ENCODE measurements at places on chromosomes 2 and 18.

- DNase-seq: no peak
Measured at GRCh38 chr2:179850188-179850587, 11.2 kb downstream of the ZNF385B start.

DNA sequence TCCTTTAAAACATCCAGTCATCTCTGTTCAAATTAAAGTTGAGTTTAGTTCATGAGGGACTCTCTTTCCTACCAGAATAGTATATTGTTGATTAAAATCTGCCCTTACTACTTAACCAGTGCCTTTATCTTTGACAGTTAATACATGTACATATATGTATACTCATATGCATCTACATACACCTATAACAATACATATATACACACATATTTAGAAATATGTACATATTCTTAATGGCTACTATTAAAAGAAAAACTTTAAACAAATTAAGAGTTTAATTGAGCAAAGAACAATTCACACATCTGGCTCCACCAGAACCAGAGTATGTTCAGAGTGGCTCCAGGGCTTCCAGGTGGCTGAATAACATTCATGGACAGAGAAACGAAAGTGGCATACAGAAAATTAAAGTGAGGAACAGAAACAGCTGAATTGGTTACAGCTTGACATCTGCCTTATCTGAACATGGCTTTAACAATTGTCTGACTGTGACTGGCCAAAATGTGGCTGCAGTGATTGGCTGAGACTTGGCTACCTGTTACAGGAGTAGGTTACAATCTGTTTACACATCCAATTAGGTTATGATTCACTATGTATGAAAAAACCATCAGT, 38.8 kb downstream of the ZNF519 start:
- DNase-seq: no peak

GRCh38 chr2:139099721-139100120, 319.5 kb upstream of the NXPH2 start:
- DNase-seq: no peak

DNA sequence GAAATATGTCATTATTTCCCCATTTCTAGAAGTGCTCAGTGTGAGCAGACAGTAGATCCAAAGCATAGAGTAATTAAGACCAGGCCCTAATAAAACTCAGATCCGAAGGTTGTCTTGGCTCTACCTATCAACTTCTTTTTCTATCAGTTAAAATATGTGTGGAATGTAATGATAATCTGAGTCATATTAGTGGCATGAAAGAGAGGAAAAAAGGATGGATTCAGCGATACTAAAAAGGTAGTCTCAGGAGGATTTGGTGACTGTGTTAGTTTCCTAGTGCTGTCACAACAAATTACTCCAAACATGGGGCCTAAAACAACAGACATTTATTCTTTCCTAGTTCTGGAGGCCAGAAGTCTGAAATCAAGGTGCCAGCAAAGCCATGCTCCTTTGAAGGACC, 103.7 kb upstream of the NABP1 start:
- no peak for DNase-seq

DNA sequence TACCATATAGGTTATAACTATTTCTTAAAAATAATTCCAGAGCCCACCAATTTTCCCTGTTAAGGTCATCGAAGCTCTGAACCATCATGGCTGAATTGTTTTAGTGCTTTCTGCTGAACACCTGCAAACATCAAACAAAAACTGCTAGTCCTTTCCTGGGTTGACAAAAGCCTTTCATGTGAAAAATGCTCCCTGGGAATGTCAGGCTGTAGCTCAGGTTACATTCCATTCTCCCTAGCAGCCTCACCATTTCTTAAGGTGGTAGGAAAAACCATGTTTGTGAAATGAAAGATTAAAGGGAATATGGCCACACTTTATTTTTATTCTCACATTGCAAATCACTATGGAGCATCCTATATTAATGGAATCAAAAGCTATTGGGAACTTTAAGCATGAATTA, 5.7 kb downstream of the TCF4 start:
- no peak for DNase-seq

- DNase-seq: no peak
Measured at GRCh38 chr2:70926042-70926441, 9.7 kb upstream of the ATP6V1B1 start.

GRCh38 chr2:39534095-39534711, 97.1 kb upstream of the MAP4K3 start:
- no peak for DNase-seq

DNA sequence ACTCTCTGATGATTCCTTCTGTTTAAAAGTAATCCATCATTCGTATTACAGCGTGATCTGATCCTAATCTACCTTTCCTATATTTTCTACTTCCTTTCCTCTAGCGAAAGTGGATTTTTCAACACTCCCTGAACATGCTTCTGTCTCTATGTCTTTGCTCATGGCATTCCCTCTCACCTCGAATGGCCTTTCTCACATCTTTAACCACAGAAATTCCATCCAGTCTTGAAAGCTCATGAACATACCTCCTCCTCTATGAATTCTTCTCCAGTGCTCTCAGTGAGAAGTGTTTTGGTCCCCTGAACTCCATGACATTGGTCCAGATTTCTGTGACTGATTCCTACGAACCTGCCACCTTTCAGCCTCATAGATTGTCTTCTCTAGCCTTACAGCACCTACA, 323.2 kb downstream of the RAD51AP2 start:
- no peak for DNase-seq

DNA sequence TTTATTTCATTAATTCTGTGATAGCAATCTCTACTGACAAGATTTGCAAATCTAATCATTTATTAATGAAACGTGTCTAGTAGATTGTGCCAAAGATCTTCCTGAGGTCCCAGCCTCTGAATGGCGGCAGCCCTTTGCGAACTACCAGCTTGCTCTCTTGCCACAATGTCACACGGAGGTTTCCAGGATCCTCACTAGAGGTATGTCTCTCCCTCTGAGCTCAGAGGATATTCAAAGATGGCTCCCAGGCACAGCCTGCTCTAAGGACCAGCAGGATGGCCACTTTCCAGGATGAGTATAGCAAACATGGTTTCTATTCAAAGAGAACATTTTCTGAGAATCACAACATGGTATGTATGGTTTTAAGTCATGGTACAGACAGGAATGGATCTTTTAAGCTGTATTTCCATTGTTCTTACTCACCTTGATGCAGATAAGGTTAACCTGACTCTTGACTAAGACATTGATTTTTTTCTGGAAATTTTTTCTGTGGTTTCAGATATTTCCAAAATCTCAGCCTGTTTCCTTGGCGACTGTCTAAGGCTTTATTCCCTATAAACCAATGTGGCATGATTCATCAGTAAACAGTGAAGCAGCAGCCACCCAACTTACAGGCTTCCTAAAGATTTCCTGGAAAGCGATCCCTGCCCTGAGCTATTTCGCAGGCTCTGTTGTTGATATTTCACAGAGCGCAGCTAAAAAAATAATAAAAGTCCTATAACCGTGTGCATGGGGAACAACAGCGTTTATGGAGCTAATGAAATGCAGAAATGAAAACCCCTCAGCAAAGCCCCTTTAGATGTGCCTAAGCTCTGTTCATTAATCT, 54.1 kb upstream of the KLF7 start:
- no peak for DNase-seq

DNA sequence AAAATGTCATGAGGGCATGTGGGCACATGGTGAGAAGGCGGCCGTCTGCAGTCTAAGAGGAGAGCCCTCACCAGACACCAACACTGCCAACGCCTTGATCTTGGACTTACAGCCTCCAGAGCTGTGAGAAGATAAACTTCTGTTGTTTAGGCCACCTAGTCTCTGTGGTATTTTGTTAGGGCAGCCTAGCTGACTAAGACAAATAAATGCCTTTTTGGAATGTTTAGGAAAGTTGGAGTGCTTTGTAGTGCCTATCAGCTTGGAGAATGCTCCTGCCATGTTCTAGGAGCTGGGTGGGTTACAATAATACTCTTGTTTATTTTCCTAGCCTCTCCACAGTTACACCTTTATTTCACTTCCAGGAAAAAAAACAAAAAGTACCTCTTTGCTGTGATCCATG, 92.0 kb downstream of the SPP2 start:
- no peak for DNase-seq

DNA sequence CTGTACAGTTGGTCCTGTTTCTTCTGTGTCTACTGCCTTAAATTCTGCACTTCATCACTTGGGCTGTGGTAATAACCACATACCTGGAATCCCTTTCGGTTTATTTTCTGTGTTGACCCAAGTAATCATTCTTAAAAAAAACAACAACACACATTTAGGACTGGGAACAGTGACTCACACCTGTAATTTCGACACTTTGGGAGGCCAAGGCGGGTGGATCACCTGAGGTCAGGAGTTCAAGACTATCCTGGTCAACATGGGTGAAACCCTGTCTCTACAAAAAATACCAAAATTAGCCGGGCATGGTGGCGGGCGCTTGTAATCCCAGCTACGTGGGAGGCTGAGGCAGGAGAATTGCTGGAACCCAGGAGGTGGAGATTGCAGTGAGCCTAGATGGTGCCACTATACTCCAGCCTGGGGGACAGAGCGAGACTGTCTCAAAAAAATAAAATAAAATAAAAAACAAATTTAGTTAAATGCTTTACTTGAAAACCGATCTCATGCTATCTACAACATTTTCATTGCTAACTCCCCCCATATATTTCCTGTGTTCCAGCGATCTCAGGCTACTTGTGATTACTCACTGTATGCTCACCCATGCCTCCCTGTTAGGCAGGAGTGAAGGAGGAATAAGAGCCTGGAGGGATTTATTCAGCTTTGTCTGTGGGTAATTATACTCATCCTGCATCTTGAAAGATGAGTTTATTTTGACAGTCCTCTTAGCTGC, 18.2 kb downstream of the ACSL3 start:
- DNase-seq: no peak

- no peak for DNase-seq
Measured at GRCh38 chr2:146873056-146873455, 971.8 kb upstream of the ACVR2A start.

DNA sequence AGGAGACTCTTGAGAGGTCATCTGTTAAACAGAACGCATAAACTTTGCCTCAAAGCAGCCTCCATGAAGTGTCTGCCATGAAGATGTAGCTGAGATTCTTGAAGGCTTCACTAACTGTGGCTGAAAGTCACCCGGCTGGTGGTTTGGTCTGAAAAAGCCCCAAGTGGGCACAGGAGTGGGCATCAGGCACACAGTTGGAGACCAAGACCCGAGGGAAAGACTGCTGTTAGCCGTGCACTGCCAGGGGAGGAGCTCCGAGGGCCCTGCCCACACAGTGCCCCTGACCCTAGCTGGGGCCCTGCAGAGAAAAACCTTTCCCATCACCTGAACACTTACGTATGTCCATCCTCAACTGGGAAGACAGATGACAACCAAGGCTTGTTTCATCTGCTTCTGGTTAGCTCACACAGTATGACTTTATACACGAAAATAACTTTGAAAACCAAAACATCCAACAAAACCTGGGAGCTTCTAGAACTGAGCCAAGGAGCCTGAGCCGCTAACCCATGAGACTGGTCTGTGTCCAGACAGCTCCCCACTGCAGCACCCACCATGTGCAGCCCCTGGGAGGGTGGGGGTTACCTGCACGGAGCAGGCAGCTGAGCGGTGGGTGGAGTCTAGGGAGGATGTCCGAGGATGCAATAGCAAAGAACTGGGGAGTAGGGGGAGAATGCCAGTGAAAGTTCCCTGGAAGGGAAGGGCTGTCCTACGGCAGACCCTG, 15.4 kb downstream of the HJURP start:
- DNase-seq: no peak

DNA sequence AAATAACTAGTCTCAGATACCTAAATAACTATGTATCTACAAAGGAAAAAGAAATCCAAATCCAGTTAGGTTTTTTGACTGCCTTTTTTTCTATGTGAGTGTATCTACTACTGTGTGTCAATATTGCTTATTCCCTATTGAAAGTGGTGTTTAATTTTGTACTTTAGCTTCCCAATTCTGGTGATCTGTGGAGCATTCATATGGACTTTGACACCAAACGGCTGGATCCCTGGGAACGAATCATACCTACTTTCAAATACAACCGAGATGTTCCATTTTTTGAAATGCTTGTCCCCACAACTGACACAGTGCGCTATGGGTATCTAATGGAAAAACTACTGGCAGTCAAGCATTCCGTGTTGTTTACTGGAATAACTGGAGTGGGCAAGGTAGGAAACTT, 152.8 kb downstream of the DNAH6 start:
- DNase-seq: no peak

DNA sequence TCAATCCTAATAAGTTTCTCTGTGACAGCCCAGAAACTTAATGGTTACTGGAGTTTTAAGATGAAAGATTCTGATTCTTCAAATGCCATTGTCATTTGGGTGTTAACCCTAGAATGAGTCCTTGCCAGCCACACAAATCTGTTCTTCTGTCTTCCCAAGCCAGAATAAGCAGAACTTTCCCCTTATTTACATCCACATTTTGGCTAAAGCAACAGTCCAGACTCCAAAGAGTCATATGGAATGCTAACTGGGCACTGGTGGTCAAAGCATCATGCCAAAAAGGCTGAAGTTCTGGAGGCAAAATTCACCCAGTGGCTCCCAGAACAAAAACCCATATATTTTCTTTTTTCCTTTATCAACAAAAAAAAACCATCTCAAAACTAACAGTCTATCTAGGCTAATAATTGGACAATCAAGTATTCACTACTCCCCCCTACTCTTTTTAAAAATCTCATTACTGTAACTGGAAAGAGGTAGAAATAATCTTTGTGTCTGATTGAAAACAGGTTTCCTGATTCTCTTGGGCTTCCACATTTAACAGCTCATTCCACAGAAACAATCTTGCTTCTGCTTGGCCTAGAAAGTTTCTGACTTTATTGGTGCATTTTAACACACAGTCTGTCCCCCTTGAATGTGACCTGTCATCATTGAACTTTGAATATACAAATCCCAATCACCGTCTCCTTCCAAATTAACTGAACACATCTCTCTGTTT, 89.6 kb upstream of the SETBP1 start:
- no peak for DNase-seq

DNA sequence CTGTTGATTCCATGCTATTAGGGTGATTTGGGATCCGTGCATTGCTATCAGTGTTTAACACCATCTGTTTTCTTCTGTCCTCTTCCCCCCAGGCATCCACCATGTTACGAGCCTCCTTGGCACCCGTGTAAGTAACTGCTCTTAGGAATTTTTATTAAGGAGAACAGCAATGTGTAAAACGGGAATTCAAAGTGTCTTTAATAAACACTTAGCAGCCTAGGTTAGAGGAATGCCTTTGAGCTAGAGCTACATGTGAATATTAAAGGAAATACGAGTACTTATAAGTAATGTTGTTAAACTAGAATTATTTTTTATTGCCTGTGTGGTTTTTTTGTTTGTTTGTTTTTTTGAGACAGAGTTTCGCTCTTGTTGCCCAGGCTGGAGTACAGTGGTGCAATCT, 58.1 kb downstream of the ARMC9 start:
- DNase-seq: no peak

DNA sequence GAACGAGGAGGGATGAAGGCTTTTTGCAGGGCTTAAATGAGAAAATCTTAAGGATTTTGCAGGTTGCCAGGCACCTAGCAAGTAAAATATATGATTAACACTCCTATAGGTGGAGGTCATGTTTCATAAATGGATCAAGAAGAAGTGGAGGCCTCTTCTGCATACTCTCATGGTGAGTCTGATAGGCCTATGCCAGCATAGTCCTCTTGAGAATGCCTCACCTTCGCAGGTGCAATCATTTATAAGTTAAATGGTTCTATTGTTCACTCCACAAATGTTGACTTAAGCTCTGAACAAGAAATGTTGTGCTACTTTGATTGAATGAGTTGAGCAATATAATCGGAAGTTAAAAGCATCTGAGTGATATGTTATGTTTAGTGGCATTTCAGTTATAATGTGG, 12.1 kb downstream of the LRRTM1 start:
- DNase-seq: no peak

- DNase-seq: no peak
Measured at GRCh38 chr2:155021618-155022017, 323.1 kb downstream of the KCNJ3 start.
